HEK293T (cell line): ENCODE measurements at places on chromosomes 2 and 18.

DNA sequence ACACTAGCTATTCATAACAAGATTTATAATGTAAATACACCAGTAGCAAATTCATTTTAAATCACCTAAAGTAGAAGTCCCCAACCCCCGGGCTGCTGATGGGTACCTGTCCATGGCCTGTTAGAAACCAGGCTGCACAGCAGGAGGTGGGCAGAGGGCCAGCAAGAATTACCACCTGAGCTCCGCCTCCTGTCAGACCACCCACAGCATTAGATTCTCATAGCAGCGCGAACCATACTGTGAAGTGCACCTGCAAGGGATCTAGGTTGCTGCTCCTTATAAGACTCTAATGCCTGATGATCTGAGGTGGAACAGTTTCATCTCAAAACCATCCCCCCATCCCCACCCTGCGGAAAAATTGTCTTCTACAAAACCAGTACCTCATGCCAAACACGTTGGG is 71.3 kb downstream of the KANSL1L start:
- DNase-seq, result no peak

DNA sequence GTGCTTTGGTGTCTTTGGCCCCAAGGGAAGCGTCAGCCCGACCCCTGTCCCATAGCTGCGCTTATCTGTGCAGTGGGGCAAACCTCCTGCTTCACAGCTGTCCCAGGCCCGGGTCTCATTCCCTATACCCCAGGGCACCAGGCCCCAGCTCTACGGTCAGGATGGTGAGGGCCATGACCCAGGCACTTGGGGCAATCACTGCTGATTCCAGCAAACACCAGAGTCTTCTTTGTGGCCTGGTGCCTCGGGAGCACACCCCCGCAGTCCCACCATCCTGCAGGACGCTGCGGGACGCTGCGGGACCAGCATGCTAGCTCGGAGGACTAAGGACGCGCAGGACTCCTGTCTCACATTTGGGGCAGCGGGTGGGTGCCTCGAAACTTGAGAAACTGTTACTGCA is 116.9 kb upstream of the HDAC4 start:
- DNase-seq, result no peak

DNA sequence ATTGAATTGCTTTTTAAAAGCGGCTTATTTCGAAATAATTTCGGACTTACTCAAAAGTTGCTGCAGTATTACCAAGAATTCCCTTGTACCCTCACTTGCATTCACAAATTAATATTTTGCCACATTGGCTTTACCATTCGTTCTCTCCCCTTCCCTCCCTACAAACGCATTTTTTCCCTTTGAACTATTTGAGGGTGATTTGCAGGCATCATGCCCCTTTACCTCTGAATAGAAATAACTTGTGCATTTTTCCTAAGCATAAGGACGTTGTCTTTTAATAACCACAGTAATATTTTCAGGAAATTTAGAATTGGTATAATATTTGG is 608 bp downstream of the CCDC138 start:
- DNase-seq, result no peak

GRCh38 chr18:67417864-67418523 is 98.5 kb downstream of the DSEL start:
- DNase-seq, result peak; percentile 3

- no peak for DNase-seq
These were observed 165.8 kb downstream of the TNS1 start for GRCh38 chr2:217836901-217837491.

DNA sequence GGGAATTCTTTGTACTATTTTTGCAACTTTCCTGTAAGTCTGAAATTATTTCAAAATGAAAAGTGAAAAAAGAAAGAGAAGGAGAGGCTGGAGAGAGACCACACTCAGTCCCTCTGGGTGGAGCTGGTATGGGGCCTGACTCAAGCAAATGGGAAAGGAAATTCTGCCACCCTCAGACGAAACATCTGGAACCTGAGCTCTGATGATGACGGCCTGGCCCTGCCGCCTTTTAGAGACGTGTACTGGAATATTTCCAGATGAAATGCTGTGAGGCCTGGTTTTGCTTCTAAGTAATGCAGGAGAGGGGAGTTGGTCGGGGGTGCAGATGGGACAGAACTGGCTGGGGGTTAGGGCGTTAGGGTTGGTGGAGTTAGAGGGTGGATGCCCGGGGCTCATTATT is 57.4 kb upstream of the GLI2 start:
- DNase-seq, result no peak

DNA sequence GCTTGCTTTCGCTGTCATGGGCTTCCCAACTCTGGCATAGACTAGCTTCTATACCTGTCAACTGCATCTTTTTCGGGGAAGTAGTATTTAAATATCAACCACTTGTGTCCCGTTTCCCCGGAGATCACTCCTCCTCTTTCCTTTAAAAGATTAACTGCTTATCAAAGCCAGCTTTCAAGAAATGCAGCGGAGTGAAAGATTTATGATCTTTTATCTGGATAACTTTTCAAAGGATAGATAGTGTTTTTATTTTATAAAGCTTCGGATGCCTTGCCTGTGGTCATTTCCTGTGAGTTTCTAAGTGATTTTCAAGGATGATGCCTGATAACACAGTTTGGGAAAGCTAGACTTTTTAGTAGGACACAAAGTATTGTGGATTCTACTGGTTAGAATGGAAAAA is 2.9 kb upstream of the IGFBP5 start:
- DNase-seq, result no peak

DNA sequence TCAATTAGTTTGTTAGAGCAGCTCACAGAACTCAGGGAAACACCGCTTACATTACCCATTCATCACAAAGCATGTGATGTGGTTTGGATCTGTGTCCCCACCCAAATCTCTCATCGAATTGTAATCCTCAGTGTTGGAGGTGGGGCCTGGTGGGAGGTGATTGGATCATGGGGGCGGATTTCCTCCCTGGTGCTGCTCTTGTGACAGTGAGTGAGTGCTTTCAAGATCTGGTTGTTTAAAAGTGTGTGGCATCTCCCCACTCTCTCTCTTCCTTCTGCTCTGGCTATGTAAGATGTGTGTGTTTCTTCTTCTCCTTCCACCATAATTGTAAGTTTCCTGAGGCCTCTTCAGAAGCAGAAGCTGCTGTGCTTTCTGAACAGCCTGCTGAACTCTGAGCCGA is 63.5 kb upstream of the AGPS start:
- DNase-seq, result no peak

GRCh38 chr2:23513872-23514793 is 129.2 kb downstream of the KLHL29 start:
- no peak for DNase-seq

DNA sequence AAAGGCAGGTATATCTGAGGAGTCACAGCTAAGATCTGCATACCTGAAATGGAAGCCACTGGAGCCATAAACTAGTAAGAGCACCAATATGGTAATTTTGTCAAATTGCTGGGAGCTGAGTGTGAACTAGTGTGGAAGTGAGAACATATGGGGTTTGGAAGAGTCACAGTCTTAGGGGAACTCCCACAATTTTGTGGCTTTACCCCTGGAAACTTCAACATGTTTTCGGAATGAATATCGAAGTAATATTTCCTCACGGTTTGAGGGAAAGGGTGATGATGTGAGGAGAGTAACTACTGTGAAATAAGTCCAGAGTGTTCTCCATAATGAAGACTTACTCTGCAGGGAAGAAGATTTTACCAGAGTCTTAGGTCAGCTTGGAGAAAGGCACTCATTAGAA is 565.9 kb downstream of the RIT2 start:
- DNase-seq, result no peak

DNA sequence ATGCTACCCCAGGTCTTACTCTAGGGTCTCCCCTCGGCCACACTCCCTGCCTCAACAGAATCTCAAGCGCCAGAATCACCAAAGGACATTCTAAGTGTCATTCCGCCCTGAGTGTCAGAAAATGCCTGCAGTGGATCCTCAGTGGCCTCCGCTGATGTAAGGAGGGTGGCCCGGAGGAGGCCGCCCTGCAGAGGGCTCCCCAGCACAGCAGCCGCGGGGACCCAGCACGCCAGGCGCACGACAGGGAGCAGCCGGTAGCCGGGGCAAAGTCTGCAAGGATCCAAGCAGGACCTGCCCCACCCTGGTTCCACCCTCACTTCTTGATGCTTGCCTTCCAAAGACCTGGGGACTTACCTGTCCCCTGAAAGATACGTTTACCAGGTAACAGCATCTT is 54.2 kb upstream of the ID2 start:
- no peak for DNase-seq

- no peak for DNase-seq
These were observed 279.9 kb upstream of the NCKAP5 start for GRCh38 chr2:133848111-133848649.

GRCh38 chr2:224668123-224668909 is 47.8 kb downstream of the CCDC195 start:
- DNase-seq, result peak; percentile 16

DNA sequence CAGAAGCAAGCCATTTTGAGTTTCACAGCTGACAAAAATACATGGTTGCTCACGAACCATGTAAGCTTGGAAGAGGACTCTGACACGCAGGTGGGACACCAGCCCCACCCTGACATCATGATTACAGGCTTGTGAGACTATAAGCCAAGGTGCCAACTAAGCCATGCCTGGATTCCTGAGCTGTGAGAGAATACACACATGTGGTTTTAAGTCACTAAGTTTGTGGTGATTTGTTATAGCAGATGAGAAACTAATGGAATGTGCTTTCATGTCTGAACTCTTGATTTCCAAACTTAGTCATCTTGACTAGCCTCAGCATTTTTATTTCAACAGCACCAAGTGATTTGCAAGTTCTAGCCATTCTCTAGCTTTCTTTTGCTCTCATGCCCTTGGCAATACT is 676.1 kb upstream of the CELF4 start:
- DNase-seq, result no peak

- DNase-seq, result no peak
These were observed 169.8 kb downstream of the TRIM43 start for GRCh38 chr2:95761556-95761955.

DNA sequence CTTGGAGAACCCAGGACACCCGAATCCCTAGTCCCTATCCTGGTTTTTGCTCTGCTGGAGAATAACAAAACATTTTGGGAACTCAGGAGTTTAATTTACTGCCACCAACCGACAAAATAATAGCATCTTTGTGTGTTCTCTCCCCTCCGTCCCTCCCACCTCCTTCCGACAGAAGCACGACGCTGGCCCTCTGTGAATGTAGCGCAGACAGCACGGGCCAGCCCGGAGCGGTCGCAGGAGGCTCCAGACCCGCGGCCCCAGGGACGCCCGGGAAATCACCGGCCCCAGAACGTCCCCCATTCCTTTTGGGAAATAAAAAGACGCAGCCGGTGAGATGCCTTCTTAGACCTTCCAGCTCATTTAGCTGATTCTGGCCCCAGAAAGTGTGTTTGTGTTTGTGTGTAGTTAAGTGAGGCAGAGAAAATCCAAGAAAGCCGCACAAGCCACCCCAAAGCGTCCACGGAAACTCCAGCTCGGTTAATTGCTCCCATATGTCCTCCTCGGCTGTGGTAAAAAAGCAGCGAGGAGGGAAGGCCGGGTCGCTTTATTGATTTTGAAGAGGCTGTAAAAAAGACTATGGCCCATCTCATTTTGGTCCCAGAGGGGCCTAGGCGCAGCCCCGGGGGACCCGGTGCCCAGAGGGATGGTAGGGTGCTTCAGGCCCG is 577 bp upstream of the TANC1 start:
- peak; percentile 45 for DNase-seq

DNA sequence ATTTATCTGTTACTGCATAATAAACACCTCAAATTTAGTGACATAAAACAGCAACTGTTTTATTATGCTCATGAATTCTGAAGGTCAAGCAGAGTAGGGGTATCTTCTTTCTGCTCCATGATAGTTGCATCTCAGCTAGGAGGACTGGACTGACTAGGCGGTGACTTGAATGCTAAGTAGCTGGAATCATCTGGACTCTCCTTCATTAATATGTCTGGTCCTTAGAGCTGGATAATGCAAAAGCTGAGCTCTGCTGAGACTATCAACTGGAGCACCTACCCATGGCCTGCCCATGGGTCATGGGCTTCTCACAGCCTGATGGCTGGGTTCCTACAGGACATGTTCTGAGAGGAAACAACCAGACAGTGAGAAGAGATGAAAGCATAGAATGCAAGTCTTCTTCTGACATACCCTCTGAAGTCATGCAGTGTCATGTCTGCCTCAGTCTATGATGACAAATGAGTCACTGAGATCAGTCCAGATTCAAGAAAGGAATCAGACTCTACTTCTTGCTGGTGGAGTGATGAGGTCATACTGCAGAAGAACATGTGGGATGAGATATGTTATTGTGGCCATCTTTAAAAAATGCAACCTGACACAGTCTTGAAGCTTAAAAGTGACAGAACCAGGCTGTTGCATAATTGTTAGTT is 174.2 kb upstream of the OSR1 start:
- no peak for DNase-seq
